ENCODE measurements at places on chromosomes 7 and 10.

DNA sequence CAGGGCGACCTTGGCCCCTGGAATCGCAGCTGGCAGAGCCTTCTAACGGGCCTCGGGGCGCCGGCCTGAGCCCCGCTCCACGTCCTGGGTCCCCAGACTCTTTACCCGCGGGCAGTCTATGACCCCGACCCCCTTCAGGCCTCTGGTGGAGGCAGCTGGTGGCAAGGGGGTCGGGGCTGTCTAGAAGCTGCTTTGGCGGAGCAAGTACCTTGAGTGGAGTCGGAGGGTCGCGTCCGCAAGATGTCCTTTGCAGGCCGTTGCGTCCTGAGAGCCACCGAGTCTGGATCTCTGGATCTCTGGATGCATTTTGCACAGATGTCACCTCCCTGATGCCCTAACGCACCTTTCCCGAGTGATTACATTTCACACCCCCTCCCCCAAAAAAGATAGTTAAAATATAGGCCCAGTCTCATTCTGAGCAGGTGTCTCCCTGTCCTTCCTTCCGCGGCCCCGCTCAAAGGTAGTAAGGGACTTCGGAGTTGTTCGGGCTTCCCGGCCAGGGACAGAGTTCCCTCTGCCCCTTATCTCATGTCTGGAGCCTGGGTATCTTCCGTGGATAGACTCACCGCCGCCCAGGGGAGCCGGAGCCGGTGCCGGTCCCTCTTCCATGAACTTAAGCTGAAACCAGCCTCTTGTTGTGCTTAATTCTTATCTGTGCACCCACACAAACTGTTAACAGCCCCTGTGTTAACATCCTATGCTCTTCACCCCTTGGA is 457 bp downstream of the ACADSB start:
- DNase-seq: peak; percentile 45

DNA sequence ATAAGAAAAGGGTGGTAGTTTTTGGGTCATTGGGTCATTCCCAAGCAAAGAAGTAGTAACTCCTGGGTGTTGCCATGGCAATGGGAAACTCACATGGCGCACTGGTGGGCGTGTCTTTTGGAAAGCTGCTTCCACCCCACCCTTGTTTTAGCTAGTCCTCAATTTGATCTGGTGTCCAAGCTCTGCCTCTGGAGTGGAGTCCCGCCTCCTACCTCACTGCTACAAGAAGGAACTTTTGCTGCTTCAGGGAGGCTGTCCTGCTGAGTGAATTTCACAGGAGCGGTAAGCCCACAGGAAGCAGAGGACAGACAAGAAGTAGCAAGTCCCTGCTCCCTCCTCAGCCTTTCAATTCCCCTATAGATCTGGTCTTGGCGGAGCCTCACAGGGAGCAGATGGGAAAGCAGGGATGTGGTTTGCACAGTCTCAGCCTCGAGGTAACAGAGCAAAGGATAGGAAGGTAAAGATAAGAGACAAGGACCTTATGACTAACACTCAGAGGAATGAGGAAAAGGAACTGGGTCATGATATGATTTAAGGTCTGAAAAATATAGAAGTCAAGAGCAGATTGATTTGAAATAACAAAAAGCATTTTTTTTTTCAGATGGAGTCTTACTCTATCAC is 700.3 kb downstream of the TNS3 start:
- DNase-seq: no peak

DNA sequence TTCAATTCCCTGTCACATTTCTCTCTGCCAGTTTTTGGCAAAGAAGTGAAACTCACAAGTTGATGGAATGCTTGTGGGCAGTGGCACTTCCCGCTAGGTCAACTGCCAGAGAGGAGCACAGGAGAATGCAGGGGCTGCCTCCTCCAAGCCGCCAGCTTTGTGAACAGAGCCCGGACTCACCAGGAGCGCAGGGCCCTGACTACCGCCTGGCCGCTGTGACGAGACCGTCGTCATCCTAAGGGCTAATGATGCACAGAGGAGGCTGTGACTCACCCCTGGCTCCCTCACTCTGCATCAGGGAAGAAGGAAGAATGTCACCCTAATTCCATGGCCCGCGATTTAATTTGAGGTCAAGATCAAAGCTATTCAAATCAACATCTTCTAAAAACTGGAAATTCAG is 123.9 kb downstream of the TAX1BP1 start:
- DNase-seq: no peak

DNA sequence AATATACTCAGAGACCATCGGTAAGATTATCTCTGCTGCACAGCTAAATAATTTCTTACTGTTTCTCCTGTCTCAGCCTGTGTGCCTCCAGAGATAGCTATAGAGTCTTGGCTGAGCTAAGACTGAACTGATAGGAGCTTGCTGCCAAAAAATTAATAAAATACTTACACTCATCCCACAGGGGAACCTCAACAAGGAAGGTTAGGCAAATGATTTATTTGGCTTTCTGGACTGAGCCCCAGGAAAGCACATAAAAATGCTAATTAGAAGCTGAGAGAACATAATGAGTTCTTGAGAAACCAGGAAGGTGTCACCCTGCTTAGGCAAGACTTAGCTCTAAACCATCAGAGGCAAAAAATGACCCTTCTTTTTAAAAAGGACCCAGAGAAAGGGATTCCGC is 534.5 kb downstream of the TNS3 start:
- peak; percentile 47 for DNase-seq

DNA sequence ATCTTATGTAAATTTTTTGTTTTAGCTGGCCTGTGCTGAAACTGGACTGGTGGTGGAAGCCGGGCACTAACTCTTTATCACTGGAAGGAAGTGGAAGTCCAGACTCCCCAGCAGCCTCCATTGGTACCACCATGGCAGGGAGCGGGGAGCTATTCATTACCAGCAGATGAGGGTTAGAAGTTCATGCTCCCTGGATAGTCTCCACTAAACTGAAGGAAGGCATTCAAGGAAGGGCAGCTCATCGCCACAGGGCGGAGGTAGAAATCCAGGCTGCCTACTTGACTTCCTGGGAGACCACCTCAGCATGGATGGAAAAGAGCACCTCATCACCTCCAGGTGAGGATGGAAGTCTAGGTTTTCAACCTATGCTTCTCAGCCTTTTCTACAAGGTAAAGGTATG is 130.9 kb downstream of the SLC16A9 start:
- no peak for DNase-seq

DNA sequence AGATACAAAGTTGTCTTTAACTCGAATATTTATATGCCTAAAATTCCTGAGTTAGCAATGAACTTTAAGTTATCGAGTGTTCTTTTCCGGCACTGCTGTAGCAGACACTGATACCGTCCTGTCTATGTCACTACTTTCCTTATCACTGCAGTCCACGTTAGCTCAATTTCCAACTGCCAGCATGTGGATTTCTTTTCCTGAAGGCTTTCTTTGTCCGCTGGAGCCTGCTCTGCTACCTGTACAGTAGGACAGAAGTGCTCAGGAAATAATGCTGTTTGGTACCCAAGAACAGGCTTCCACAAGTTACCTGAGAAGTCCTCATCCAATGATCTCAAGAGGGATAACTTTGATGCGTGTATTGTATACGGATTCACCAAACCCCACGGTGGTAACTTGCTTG is 329.4 kb downstream of the NXPH1 start:
- DNase-seq: no peak

DNA sequence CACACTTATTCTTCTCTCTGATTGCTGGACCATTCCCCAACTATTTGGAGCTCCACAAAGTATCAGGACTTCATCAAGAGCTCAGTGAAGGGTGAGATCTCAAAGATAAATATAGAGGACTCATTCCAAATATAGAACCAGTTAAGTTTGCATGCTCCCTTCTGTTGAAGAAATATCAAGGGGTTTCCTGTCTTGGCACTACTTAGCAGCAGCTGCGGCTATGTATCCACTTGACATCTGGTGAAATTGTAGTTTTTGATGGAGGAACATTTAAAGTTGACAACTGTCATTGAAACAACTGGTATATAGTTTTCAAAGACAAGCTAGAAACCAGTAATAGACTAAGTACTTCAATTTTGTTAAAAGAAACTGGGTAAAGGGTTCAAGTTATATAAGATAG is 1.0 kb upstream of the SPAG6 start:
- DNase-seq: peak; percentile 42

GRCh38 chr10:95741807-95742467 is 14.0 kb upstream of the ENTPD1 start:
- peak; percentile 9 for DNase-seq

DNA sequence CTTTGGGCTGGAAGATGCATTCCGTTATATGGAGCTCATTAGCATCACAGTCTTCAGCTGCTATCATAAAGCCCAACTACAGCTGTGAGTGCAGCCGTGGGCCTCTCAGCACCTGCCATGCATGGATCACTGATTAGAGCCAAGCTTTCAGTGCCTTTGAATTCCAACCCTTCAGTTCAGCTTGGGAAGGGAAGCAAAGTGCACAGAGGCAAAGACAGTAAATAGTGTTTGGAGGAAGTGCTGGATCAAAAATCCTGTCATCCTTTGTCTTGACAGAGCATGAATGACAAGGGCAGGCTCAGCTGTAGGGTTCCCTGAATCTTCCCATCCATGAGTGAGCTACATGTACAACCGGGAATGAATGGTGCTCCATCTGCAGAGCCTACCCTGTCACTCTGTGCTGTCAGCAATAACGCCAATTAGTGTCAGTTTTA is 153.7 kb downstream of the DNAJB9 start:
- peak; percentile 60 for DNase-seq
